Effector CD4-positive, alpha-beta T cell (primary cell): ENCODE measurements at places on chromosomes 6 and 20.

DNA sequence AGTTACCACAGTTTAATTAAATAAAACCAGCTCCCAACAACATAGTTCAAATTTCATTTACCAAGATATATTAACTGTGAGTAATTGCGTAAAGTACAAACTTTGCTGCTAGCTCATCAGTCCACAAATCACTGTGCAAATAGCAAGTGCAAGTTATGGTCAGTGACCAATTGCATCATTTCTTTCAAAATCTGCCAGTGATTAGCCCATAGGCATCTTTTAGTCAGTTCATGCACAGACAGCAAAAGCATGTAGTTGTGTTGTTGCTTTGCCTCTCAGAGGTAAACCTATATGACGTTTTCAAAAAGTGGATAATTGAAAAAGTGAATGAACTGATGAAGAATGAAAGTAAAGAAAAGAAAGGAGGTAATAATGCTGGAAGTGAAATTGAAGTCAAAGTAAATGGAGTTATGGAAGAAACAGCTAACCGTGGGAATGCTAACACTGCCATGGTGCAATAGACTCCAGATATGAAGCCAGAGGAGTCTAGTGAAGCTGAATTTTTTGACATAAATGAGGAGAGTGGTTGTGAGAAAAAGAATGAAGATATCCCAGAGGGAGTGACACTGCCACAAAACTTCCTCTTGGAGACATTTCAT, 36.5 kb downstream of the ENPP1 start:
- DNase-seq = no peak

DNA sequence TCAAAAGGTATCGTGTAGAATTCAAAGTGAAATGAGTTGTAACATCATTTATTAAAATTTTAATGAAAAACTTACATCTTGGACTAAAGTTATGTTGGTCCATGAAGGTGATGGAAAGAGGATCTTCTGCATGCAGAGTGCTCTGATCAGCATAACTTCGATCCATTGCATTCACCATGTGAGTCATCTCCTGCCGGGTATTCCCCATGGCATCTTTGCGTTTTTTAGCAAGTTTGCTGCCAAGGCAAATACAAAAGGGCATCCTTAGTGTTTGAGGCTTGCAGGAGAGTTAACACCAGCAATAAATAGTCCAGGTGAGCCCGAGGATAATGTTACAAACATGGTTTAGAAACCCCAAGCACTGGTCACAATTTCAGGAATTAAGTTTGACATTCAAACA, 104.2 kb upstream of the THEMIS start:
- no peak for DNase-seq

DNA sequence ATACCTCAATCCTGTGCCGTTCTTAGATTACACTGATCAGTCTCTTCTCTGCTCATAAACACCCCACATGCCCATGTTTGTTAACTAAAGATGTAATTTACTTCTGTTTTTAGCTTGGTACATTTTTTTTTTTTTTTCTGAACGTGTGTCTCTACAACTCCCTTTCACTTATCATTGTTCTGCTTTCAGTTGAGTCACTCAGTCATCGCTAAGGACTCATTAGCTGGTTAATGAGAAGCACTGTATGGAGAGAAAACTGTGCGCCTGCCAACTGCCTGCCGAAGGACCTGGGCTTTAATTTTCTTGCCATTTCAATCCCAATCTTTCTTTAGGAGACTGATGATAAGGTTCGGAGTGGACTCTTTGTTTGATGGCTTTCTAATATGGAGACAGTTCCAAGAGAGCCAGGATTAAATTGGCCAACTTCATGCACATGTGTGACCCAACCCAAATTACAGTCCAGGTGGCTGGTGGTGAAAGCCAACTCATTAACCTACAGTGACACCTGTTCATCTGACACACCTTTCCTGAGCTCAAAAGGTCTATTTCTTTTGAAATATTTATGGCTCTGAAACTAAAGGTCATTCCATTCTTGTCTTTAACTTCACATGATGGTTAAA, 334.1 kb downstream of the BCKDHB start:
- no peak for DNase-seq

DNA sequence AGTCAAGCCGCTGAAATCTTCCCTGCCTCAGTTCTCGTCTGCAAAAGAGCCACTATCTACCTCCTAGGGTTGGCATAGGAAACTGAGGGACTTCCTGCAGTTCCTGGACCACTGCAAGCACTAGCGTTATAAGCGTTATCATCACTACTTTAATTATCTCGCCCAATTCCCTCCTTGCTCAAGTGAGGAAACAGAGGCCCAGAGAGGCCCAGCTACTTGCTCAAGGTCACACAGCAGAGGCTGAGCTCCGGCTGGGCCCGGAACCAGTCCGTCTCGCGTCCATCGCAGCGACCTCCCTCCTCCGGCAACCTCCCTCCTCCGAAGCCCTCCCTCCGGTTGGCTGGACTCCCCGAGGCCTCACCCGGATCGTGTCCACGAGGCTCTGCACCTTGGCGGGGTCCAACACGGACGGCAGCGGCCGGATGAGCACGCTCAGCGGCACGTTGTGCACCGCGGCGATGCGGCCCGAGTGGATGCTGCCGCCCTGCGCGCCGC, 338 bp downstream of the SRXN1 start:
- no peak for DNase-seq
